Activated T-cell treated with anti-CD3 and anti-CD28 coated beads, Interleukin-2, amount 50 U/mL, for 4 hours (primary cell): ENCODE measurements at places on chromosomes 16 and 17.

GRCh38 chr16:66204756-66205155 lies 161.7 kb upstream of the CDH5 start:
- DNase-seq, result no peak

- DNase-seq, result no peak
Observed at GRCh38 chr17:57195785-57196460, 60.4 kb upstream of the MSI2 start.

- no peak for DNase-seq
Observed at GRCh38 chr17:17298108-17298507, 5.1 kb upstream of the NT5M start.

- DNase-seq, result no peak
Observed at GRCh38 chr17:56778898-56779297, 54.8 kb downstream of the C17orf67 start.

DNA sequence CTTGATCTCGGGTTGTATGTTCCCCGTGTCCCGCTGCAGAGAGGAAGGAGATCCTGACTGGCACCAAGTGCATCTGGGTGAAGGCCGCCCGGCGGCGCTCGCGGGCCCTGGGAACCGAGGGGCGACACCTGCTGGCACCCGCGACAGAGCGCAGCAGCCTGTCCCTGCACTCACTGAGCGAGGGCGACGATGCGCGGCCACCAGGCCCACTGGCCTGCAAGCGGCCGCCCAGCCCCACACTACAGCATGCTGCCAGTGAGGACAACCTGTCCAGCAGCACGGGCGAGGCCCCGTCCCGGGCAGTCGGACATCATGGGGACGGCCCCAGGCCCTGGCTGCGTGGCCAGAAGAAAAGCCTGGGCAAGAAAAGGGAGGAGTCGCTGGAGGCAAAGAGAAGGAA lies 7.5 kb downstream of the BTBD17 start:
- peak; percentile 22 for DNase-seq

- DNase-seq, result no peak
Observed at GRCh38 chr17:76642994-76643393, 563 bp downstream of the ST6GALNAC1 start.

- DNase-seq, result no peak
Observed at GRCh38 chr16:55369151-55369550, 45.1 kb downstream of the IRX6 start.

GRCh38 chr17:28745786-28746411 lies 2.1 kb downstream of the TRAF4 start:
- DNase-seq, result no peak

DNA sequence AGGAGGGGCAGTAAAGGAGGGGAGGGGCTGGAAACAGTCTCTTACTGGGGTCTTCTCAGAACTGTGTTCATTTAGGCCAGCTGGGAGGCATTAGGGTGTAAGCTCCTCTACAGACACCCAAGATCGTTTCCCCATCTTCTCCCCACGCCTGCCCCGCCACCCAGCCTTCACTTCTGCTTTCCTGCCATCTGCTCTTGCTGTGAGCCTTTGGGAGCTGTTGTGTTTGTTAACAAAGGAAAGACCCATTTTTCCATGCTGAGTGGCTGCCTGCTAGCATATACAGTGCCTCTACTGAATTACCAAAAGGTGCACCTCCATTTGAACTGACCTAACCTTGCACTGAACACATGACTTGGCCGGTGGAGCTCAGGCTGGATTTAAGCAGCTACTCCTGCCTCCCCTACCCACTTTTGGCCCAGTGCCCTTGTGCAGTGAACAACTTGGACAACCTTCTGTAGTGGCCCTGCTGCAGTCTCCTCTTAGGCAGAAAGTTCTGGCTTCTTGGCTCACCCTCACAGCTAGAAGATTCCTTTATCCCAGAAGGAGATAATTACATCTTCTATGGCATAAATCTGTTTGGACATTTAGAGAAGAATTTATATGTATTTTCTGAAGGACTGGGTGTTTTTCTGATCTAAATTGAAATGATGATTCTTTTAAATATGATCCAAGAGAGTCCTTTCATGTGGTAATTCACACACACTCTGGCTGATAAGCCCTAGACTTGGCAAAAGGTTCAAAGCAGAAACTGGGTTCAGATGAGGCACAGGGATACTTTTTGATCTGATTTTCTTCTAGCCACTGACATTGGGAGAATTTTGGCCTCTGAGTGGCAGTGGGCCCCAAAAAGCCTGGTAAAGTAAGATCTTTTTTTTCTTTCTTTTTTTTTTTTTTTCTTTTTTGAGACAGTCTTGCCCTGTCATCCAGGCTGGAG lies 81.9 kb upstream of the HNF1B start:
- DNase-seq, result no peak

- DNase-seq, result no peak
Observed at GRCh38 chr17:52762147-52762793, 603.8 kb upstream of the CA10 start.

- DNase-seq, result no peak
Observed at GRCh38 chr17:35477248-35477647, 28.7 kb upstream of the SLFN13 start.

DNA sequence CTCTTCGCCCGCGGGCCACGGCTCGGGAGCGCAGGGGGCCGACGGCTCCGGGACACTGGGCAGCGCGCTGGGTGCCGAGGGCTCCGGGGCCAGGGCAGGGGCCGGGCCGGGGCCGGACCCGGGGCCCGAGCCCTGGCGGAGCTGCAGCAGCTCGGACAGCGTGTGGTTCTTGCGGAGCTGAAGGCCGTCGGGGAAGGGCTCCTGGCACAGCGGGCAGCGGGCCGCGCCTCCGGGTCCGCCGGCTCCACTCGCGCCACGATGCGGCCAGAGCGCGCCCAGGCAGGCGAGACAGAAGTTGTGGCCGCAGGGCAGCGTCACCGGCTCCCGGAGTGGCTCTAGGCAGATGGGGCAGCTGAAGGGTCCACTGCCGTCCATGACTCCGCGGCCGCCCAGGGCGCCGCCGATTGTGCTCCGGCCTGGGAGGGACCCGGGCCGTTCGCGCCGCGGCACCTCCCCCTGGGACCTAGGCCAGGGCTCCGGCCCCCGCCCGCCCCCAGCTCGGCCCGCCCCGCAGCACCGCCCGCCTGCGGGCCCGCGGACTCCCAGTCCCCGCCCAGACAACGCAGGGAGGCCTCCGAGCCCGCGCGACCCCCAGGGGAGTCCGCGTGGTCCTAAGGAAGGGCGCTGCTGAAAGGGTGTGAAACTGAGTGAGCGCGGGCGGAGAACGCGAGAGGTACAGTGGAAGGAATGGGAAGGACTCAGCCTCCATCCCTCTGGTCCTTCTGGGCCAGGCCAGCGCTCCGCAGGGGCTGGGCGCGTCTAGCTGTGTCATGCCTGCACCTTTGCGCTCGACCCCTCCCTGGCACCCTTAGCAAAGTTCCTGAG lies at the start of gene TRIM47:
TRIM47 (minus strand) TSS at position 408 of the 825 bp plus-strand sequence; CDS start at position 375, 33 bp downstream.
- no peak for DNase-seq

DNA sequence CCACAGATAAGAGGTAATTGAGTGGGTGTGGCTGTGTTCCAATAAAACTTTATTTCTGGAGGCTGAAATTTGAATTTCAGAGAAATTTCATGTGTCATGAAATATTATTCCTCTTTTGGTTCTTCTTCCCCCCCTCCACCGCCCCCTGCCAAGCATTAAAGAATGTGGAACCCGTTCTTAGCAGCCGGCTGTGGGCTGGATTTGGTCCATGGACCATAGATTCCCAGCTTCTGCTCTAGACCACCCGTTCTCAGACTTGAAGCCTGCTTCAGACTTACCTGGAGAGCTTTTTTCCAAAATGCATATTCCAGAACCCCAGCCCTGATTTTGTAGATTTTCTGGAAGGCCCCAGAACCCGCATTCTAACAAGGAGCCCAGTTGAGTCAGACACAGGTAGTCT lies 15.1 kb upstream of the LASP1NB start:
- DNase-seq, result no peak

- no peak for DNase-seq
Observed at GRCh38 chr16:86343796-86344585, 166.3 kb upstream of the FOXF1 start.

DNA sequence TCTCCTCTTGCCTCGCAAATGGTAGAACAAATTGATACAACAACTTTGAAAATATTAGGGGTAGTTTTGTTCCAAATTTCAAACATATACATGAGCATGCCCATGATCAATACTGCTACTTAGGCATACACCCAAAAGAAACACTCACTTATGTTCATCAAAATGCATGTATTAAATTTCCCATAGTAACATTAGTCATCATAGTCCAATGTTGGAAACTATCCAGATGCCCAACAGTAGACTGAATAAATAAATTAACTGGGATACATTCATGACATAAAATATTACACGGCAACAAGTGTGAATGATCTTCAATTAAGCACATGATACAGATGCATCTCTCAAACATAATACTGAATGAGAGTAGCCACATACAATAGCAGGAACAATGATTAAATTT lies 391.6 kb downstream of the CDH11 start:
- no peak for DNase-seq

DNA sequence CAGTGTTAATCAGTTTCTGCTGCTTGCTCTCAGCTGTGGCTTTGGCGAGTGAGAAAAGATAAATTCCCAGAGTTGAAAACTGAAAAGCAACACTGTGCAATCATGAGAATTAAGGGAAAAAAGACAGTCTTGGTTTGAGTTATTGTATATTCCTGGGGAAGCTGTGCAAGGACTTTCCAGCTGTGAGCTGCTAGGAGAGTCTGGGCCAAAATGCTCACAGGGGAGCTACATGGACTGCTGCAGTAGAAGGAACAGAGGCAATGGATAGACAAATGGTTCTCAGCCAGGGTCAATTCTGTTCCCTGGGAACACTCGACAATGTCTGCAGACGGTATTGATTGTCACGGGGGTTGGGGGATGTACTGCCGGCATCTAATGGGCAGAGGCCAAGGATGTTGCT lies 102.0 kb upstream of the ADAMTS18 start:
- DNase-seq, result no peak

- DNase-seq, result no peak
Observed at GRCh38 chr16:89244754-89245153, 27.3 kb downstream of the ZNF778 start.

GRCh38 chr16:87702325-87702811 lies 63.4 kb downstream of the KLHDC4 start:
- DNase-seq, result peak; percentile 28

- peak; percentile 32 for DNase-seq
Observed at GRCh38 chr16:2816751-2817339, at the start of gene PRSS21. PRSS21 (plus strand) TSS chr16:2817237; CDS start chr16:2817269, 32 bp downstream.
